Activated CD4-positive, alpha-beta memory T cell treated with anti-CD3 and anti-CD28 coated beads for 36 hours (primary cell): ENCODE measurements at places on chromosomes 3 and 15. TPM values are rescaled to one million over a fixed set of nuclear protein-coding genes. Genes with fewer than 3 reads are reported as not detected.
A peak's percentile ranks its signal among the peaks of the same experiment; 100 is the strongest.

The NR2E3 gene
- total RNA-seq: not detected

The ROBO2 gene
- not detected for total RNA-seq

The TMCO5A gene
- total RNA-seq: not detected

The CLRN1 gene
- total RNA-seq: not detected

The TPRG1 gene
- total RNA-seq: 11.4 TPM

The GOLGA6L24 gene
- not detected for total RNA-seq

The WDR93 gene
- total RNA-seq: not detected

DNA sequence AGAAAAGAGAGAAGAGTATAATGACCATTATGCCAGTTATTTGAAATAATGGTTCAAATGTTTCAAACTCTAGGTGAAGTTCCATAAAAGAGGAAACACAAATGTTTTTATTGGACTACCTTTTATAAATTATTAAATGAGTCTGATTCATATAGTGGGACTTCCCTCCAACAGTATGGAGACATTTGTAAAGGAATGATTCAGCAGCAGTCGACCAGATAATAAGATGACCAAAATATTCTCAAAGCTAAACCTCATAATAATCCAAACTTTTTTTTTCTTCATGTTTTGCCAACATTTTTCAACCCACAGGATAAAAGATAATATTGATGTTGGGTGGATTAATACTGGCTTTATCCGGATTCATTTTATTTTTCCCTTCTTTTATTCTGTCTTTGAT, 18.8 kb downstream of the TIPARP start:
- no peak overlapping the region for H3K27ac ChIP-seq
- no peak overlapping the region for H3K4me3 ChIP-seq
- no peaks in the 10 kb centered on the region for H3K27me3 ChIP-seq
- peaks cover 44% of the 10 kb centered on the region for H3K4me1 ChIP-seq

GRCh38 chr3:55107187-55107586, 179.3 kb upstream of the LRTM1 start:
- no peaks in the 10 kb centered on the region for H3K4me1 ChIP-seq
- no peak overlapping the region for H3K4me3 ChIP-seq
- no peaks in the 10 kb centered on the region for H3K36me3 ChIP-seq

DNA sequence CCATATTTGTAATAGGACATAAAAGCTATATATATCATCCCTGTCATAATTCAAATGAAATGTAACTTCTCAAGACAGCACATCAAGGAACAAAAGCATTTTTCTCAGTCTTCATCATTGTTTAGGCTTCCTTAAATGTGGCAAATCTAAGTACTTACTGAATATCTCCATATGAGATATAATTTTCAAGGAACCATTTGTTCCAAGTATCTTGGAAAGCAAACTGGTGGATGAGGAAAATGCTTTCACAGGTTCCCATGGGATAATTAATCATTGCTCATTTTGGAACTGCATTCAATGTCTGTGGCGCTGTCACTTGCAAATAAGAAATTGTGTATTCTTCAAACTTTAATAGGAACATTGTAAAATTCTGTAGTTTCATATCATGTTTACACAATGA, 52.6 kb upstream of the ZNF385D start:
- H3K4me3 ChIP-seq: no peak overlapping the region
- H3K36me3 ChIP-seq: no peaks in the 10 kb centered on the region
- no peaks in the 10 kb centered on the region for H3K4me1 ChIP-seq
- DNase-seq: no peak
- H3K27ac ChIP-seq: no peak overlapping the region

GRCh38 chr15:76181705-76182107, 121.9 kb downstream of the TMEM266 start:
- H3K36me3 ChIP-seq: no peaks in the 10 kb centered on the region
- DNase-seq: peak; percentile 66
- no peak overlapping the region for H3K4me3 ChIP-seq

DNA sequence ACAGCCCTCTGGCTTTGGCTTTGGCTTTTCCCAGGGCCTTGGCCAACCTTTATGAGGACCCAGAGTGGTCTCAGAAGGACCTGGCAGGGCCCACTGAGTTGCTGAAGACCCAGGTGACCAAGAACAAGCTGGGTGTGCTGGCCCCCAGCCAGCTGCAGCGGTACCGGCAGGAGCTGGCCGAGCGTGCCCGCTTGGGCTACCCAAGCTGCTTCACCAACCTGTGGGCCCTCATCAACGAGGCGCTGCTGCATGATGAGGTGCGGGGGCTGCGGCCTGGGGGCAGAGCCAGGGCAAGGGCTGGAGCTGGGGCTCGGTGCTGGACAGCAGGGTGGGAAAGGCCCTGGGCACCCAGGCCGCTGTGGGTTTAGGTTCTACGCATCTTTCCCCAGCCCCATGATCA, 6.2 kb downstream of the PLA2G4B start:
- H3K36me3 ChIP-seq: peaks cover 10% of the 10 kb centered on the region
- H3K27me3 ChIP-seq: no peaks in the 10 kb centered on the region
- H3K4me3 ChIP-seq: no peak overlapping the region
- no peak for DNase-seq
- no peak overlapping the region for H3K27ac ChIP-seq

DNA sequence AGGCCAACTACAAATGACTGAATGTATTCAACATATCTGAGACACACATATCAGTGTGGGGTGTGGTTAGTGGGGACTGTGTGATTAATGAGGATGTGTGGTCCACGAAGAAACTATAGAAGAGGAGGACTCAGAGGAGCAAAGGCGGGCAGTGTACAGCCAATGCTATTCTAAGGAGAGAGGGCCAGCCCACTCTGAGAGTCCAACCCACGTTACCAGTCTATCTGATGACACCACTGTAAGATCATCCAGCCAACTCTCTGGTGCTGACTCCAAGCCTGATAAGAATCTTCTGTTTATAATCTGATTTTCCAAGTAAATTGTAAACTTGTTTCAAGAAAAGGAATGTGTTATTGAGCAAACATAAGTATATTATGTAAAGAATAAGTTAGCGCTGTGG, 47.2 kb downstream of the MCF2L2 start:
- peaks cover 19% of the 10 kb centered on the region for H3K4me1 ChIP-seq
- no peak overlapping the region for H3K4me3 ChIP-seq
- DNase-seq: no peak
- no peak overlapping the region for H3K27ac ChIP-seq

GRCh38 chr3:138136201-138136600, 4.0 kb upstream of the A4GNT start:
- H3K27ac ChIP-seq: no peak overlapping the region
- H3K36me3 ChIP-seq: no peaks in the 10 kb centered on the region
- no peak overlapping the region for H3K4me3 ChIP-seq
- H3K4me1 ChIP-seq: no peaks in the 10 kb centered on the region
- DNase-seq: no peak

DNA sequence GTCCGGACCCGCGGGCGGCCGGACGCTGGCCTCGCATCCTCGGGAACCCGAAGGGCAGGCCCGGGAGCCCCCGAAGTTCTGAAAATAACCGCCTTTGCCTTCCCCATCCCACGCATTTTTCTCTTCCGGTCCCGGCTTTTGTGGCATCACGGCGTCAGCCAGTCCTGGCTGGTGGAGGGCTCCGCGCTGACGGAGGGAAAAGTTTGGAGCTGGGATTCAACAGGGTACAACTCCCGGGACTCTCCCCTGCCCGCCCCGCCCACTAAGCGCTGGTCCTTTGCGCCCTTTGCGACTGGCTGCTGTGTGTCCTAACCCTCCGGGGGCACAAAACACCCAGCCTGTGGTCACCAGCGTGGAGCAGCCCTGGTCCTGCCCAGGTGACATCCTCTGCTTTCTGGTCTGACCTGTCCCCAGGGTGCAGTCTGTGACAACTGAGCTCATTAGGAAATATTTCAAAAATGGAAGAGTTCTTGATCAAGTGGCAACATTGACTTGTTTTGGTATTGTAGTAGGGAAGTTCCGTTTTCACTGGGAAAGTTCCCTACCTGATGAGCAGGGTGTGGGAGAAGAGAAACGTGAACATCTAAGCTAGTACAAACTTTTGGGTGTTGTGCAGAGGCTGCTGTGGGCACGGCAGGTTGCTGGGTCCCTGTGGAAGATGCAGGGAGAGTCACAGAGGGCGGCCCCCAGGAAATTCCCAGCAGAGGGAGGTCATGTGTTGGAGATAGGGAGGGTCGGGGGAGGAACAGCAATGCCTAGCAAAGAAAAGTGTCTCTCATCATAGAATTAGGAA, 775 bp downstream of the ARNT2 start:
- H3K36me3 ChIP-seq: no peaks in the 10 kb centered on the region
- DNase-seq: peak; percentile 22
- H3K4me1 ChIP-seq: peaks cover 4% of the 10 kb centered on the region
- H3K27me3 ChIP-seq: peaks cover 58% of the 10 kb centered on the region
- H3K4me3 ChIP-seq: no peak overlapping the region
- H3K27ac ChIP-seq: no peak overlapping the region

DNA sequence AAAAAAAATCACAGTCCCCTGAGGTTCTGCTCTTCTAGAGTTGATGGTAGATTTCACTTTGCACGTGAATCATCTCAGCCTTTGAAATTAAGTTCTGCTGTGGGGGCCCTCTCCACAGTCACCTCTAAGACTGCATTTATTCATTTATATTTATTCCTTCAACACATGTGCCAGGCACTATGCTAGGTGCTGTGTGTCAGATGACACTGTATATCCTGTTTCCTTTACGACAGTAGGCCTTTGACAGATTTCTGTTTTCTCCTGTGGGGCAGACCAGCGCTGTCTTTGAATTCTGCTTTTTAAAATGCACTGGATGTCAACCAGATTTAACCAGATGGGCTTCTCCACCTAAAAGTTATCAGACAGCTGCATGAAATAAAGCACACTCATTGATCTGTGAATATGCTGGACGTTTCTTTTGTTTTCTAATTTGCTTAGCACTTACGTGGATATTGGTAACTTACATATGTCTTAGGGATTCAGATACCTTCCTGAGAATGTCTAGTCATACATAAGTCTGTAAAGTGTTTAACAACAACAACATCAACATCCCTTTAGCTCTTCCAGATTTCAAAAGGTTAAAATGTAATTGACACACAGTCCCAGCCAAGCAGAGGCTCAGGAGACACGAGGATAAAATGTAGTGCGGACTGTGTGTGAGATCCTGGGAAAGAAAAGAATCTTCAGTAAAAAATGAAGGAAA, 525.5 kb upstream of the MCTP2 start:
- no peak overlapping the region for H3K27ac ChIP-seq
- no peak for DNase-seq
- H3K4me3 ChIP-seq: no peak overlapping the region

GRCh38 chr3:142723968-142724681, at the start of gene TRPC1:
Gene TRPC1 (plus strand): TSS chr3:142724034. CDS start chr3:142724560, 526 bp downstream.
- peak within 1 kb of the TSS; percentile 82 for H3K27ac ChIP-seq
- H3K4me3 ChIP-seq: peak within 1 kb of the TSS; percentile 85
- DNase-seq: peak; percentile 87
- H3K4me1 ChIP-seq: peaks cover 14% of the 10 kb centered on the region
- H3K36me3 ChIP-seq: peaks cover 2% of the 10 kb centered on the region
- H3K27me3 ChIP-seq: peaks cover 15% of the 10 kb centered on the region

- no peaks in the 10 kb centered on the region for H3K36me3 ChIP-seq
- no peak overlapping the region for H3K4me3 ChIP-seq
- no peaks in the 10 kb centered on the region for H3K4me1 ChIP-seq
- H3K27me3 ChIP-seq: no peaks in the 10 kb centered on the region
These were observed 107.9 kb upstream of the ALDH1A3 start for GRCh38 chr15:100771746-100772145.

- no peak overlapping the region for H3K4me3 ChIP-seq
- H3K36me3 ChIP-seq: no peaks in the 10 kb centered on the region
- no peaks in the 10 kb centered on the region for H3K27me3 ChIP-seq
- DNase-seq: no peak
These were observed 49.1 kb downstream of the IQSEC1 start for GRCh38 chr3:13023971-13024764.

DNA sequence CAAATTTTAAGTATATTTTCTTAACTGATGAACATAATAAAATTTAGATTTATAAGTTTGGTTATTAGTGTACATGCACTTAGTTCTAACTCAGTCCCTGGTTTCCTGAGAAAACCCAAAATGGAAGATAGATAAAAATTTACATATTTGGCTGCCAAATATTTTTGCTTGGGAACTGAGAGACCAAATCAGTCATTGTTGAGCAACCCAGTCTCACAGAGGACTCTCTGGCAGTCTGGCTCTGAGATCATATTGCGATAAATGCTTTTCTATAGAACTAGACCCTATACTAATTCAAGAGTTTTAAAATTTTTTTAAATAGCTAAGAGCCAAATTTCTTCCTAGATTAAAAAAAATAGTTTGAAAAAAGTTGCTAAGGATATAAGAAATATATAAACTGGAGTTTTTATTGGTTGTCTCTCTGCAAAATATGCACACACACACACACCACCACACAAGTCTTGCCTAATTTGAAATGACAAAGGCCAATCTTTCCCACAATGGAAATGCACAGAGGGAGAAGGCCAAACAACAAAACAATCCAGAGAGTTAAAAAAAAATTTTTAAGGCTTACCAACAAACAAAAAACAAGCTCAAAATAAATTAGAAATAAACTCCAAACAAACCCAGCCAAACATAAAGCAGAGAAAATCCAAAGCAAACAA, 259.5 kb downstream of the MECOM start:
- H3K4me3 ChIP-seq: no peak overlapping the region
- no peak for DNase-seq
- no peaks in the 10 kb centered on the region for H3K27me3 ChIP-seq
- no peaks in the 10 kb centered on the region for H3K36me3 ChIP-seq
- H3K4me1 ChIP-seq: no peaks in the 10 kb centered on the region

- H3K27ac ChIP-seq: no peak overlapping the region
- H3K36me3 ChIP-seq: peaks cover 4% of the 10 kb centered on the region
- peaks cover 69% of the 10 kb centered on the region for H3K4me1 ChIP-seq
- no peaks in the 10 kb centered on the region for H3K27me3 ChIP-seq
- no peak for DNase-seq
These were observed 18.4 kb downstream of the IREB2 start for GRCh38 chr15:78456426-78456825.

- H3K27ac ChIP-seq: no peak overlapping the region
- peaks cover 6% of the 10 kb centered on the region for H3K27me3 ChIP-seq
- H3K4me1 ChIP-seq: peaks cover 5% of the 10 kb centered on the region
- DNase-seq: no peak
- H3K4me3 ChIP-seq: no peak overlapping the region
These were observed 51.7 kb downstream of the SPATA12 start for GRCh38 chr3:57112206-57112605.

DNA sequence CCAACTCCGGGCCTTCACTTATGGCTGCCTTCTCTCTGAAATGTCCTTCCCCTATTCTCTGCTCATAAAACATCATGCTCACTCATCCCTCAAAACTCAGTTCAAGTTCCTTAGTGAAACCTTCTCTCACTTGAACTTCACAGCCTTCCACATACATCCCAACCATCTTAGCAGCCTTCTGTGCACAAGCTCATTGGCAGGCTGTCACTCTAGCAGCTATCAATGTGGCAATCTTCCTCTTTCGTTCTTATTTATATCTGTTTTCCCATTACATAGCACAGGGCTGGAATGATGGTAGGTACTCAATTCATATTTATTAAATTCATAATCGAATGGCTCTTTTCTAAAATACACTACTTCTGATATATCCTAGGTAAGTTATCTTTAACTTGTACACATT, 66.4 kb upstream of the MCTP2 start:
- H3K4me3 ChIP-seq: no peak overlapping the region
- DNase-seq: no peak
- H3K36me3 ChIP-seq: no peaks in the 10 kb centered on the region

GRCh38 chr3:128748557-128748956, 22.6 kb downstream of the RAB7A start:
- no peak overlapping the region for H3K4me3 ChIP-seq
- H3K36me3 ChIP-seq: peaks cover 12% of the 10 kb centered on the region
- no peaks in the 10 kb centered on the region for H3K27me3 ChIP-seq
- no peak overlapping the region for H3K27ac ChIP-seq
- no peak for DNase-seq
- peaks cover 44% of the 10 kb centered on the region for H3K4me1 ChIP-seq
